SK-MEL-5 (cell line): ENCODE measurements at places on chromosomes 3 and 15. TPM values are rescaled to one million over a fixed set of nuclear protein-coding genes. Genes with fewer than 3 reads are reported as not detected.

- no peak for DNase-seq
These were observed 1106.8 kb downstream of the IGSF11 start for GRCh38 chr3:117927825-117928224.

DNA sequence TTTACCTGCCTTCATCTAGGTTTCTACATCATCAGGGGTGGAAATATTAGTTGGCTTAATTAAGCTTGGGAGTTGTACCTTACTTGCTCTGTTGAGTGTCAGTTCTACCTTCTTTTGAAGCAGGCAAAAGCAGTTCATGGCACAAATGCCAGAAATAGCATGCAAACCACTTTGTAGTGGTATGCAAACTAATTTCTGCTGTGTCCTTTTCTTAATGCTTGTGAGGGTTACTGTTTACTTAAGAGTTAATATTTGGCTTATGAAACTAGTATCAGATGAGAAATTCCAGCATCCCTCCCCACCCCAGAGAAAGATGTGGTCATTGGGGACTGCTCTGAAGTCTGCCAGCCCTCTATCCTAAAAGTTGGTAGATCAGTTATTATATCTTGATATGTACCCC, 7.1 kb downstream of the ATP2C1 start:
- no peak for DNase-seq

- no peak for DNase-seq
These were observed 15.7 kb downstream of the MEIS2 start for GRCh38 chr15:37084602-37085001.

Gene ACAD9
- total RNA-seq: 28.6 and 31.7 TPM in 2 replicates

Gene TRPM7
- 56.2 and 65.8 TPM in 2 replicates for total RNA-seq

Gene ST8SIA2
- total RNA-seq: 0.13 TPM in 1 of 2 replicates, not detected in the other

Gene CELF6
- 0.24 TPM in 1 of 2 replicates, not detected in the other for total RNA-seq

GRCh38 chr3:97885931-97886824, 64.4 kb downstream of the CRYBG3 start:
- no peak for DNase-seq

GRCh38 chr3:139267300-139268246, 76.2 kb upstream of the MRPS22 start:
- DNase-seq: no peak

Gene SI
- not detected in 2 replicates for total RNA-seq
